AG04450 (cell line): ENCODE measurements at places on chromosomes 1 and 21. TPM values are rescaled to one million over a fixed set of nuclear protein-coding genes. Genes with fewer than 3 reads are reported as not detected.

The SLAMF1 gene
- not detected in 2 replicates for polyA plus RNA-seq

The MAP10 gene
- polyA plus RNA-seq, result 1.6 and 2.4 TPM in 2 replicates

The RAB3B gene
- 28.4 and 28.6 TPM in 2 replicates for polyA plus RNA-seq

The PRAMEF6 gene
- polyA plus RNA-seq, result not detected in 2 replicates

The OR2T2 gene
- not detected in 2 replicates for polyA plus RNA-seq

The CD5L gene
- not detected in 2 replicates for polyA plus RNA-seq

The F5 gene
- not detected in 2 replicates for polyA plus RNA-seq
